ENCODE measurements at places on chromosomes 6 and 20.

GRCh38 chr6:28809947-28810658 is 113.7 kb downstream of the TRIM27 start:
- no peak for DNase-seq

GRCh38 chr6:159800141-159800865 is at the start of gene PNLDC1:
TSS of gene PNLDC1 (plus strand) at chr6:159800276. CDS start at chr6:159800308, 32 bp downstream.
- DNase-seq = no peak

DNA sequence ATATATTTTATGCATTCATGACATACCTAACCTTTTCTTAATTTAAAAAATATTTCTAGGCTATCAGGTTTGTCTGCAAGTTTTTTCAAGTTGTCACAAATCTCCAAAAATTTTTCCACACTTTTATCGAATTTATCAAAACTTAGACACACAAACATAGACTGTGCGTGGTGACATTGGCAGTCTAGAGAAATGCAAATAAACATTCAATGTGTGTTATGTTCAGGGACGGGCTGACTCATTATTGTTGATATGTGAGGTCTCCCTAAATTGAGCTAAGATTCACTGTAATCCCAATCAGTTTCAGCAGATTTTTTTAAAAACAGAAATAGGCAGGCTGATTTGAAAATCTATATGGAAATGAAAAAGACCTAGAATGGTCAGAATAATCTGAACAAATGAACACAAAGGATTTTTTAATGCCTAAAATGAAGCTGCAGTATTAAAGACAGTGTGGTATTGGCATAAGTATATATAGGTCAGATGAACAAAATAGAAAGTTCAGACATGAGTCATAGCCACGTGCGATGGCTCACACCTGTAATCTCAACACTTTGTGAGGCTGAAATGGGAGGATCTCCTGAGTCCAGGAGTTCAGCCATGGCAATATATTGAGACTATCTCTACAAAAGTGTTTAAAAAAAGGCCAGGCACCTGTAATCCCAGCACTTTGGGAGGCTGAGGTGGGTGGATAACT is 19.2 kb downstream of the BLTP3A start:
- no peak for DNase-seq

DNA sequence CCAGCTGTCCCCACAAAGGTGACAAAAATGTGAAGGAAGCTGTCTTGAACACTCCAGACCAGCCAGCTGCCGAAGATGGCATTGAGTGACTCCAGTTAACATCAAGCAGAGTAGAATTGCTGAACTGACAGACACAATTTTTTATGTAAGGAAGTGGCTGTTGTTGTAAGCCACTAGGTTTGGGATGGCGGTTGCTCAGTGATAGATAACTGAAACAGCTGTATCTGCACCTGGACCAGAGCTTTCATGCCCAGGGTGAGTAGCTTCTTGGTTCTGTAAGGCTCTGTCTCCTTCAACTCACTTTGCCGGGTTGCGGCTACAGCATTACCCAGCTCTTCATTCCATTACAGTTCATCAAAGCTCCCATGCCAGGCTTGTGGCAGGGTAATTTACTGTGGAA is 49.7 kb upstream of the DDR1 start:
- DNase-seq = no peak

- DNase-seq = no peak
These were observed 53.8 kb upstream of the GMPR start for GRCh38 chr6:16184551-16184950.

- DNase-seq = peak; percentile 60
These were observed 2.0 kb downstream of the TBX18 start for GRCh38 chr6:84762220-84763002.

- peak; percentile 40 for DNase-seq
These were observed 18.7 kb downstream of the PTPN1 start for GRCh38 chr20:50528804-50529351.

- no peak for DNase-seq
These were observed 94.0 kb downstream of the ADGRG6 start for GRCh38 chr6:142395768-142396231.
